ENCODE measurements at places on chromosomes 6 and 20.

- DNase-seq, result no peak
Observed at GRCh38 chr6:111997853-111998208, 56.1 kb upstream of the CCN6 start.

DNA sequence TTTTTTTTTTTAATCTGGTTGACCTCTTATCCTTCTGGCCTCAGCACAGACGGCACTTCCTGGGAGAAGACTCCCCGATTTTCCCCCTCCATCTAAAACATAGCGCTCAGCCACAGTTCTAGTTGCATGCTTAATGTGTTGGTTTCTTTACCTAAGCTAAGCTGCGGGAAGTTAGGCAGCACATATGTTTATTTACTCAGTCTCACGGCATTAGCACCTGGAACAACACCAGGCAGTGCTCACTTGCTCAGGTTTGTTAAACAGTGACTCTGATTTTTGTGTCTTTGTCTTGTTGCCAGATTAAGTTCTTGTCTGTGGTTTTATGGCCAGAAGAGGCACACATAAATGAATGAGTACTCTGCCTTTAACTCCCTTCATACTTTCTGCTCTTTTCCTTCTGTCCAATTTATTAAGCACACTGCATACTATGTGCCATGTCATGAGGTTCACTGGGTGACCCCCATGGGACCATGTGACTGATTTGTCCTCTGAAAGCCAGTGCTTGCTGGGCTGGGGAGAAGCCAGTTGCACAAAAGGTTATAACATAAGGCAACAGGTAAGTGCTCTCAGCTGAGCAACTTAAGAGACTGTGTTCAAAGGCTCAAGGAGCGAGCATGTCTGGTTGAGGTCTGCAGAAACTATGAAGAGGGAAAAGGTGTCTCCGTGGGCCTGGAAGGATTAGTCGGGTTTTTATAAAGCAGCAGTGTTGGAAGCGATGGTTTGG, 93.6 kb downstream of the RPP40 start:
- no peak for DNase-seq

GRCh38 chr6:139551376-139551775, 176.9 kb upstream of the CITED2 start:
- DNase-seq, result no peak

DNA sequence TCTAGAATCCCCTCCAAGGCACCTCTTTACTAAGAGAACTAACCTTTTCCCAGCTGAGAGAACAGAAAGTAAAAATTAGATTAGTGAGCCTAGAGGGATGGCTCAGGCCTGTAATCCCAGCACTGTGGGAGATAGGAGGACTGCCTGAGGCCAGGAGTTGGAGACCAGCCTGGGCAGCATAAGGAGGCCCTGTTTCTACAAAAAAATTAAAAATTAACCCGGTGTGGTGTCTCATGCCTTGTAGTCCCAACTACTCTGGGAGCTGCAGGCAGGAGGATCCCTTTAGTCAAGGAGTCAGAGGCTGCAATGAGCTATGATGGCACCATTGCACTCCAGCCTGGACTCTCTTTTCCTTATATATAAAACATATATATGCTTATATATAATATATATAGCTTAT, 5.5 kb upstream of the OOEP start:
- DNase-seq, result no peak

DNA sequence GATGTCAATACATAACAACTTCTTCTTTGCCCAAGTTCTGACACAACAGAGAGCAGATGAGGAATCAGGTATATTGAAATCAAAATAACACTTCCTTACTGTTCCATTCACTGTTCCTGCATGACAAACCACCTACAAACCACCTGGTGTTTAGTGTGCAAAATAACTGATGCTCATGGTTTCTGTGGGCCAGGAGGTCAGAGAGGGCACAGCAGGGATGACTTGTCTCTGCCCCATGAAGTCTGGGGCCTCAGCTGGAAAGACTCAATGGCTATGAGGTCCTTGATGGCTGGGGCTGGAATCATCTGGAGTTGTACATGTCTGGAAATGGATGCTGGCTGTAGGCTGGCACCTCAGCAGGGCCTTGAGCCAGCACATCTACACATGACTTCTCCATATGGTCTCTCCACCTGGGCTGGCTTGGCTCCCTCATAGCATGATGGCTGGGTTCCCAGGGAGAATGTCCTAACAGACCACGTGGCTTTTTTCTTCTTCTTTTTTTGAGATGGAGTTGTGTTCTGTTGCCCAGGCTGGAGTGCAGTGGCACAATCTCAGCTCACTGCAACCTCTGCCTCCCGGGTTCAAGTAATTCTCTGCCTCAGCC, 7.4 kb upstream of the COX4I2 start:
- no peak for DNase-seq

- DNase-seq, result no peak
Observed at GRCh38 chr6:6966127-6966526, 141.6 kb upstream of the RREB1 start.

DNA sequence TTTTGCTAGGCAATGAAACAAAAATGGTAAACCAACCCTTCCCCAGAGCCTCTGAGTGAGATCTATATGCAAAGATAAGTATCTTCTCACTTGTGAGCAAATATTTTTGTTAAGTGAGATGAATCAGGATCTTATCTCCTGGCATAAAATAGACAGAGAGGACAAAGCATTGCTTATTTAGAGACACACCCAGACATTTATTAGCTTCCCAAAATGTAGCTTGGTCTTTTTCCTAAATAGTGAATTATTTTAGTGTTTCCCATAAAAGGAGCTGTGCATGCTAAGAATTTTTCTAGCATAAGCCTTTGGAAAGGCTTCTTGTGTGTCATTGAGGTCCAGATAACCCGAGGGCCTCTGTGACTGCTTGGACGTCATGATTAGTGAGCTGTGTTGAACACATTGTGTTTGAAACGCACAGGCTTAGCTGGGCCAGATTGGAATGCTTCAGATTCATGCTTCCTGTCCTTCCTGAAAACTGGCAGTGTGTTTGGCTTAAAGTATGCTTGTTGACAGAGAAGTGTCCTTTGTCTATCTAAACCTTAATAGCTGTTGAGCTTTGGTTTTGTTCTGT, 16.5 kb downstream of the MTHFD1L start:
- DNase-seq, result no peak

GRCh38 chr6:122136386-122136785, 263.1 kb upstream of the HSF2 start:
- DNase-seq, result no peak

DNA sequence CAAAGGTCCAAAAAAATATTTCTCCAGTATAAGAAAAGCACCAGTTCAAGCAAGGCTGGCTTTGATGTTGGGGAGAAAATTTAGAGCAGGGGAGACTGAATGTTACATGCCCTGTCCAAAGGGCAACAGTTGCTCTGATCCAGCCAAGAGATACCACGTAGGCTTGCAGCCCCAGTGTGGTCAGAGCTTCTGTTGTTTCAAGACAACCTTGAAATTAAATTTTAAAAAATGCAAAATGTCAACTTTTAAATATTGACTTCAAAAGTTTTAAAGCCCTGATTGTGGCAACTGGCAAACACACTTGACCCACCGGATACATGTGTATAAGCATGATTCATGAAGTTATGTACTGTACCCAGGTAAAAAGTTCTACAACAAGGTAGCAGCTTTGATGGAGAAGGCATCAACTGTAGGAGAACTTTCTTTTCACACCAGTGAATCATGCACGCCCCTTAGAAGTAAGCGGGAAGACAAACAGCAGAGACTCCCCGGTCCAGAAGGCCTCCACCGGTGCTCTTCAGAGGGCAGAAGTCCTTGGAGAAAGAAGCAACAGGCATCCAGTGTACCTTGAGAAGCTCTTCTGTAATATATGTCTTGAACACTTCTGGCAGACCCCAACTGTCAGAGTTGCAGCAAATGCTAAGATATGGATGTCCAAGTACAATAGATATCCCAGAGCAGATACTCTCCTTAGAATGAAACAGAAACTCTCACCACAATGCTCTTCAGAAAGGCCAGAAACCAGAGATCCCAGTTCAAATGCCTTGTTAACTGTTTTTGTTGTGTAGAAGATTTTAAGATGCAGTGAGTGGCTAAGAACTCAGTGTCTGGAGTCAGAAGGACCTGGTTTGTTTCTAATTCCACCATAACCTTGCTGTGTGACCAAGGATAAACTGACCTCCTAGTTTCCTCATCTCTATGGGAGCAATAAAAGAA, 115.4 kb downstream of the BCAS1 start:
- DNase-seq, result no peak

DNA sequence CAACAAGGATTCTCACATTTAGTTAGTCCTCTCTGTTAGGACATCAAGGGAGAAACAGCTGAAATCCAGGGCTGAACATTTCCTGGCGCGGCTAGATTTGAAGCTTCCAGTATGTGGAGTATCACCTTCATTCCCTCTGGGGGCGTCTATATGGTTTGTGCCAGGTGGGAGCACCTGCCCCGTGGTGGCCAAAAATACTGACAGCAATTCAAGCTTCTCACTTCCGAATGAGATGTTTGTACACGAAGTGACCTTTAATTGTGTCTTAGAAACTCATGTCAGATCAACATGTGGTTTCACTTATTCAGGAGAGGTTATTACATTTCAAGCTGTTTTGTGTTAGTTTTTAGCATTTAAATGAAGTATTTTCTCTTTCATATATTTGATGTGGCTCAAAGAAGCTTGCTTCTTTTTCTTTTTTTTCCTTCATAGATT, 67.3 kb upstream of the ZNF217 start:
- DNase-seq, result peak; percentile 37

DNA sequence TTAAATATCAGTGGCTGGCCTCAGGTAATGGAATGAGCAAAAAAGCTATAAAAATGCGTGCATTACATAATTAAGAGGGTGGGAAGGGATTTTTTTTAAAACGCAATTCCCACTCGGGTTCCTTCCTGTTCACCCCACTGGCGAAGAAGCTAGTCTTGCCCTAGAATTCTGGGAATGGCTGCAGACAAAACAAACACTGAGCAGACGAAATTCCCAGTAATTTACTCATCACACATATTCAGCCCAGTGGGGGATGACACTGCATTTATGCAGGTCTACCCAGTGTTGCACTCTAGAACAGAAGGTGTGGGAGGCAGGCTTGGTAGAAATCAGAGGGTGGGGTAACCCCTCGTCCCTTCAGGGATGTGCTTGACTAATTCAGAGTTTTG, 2695.0 kb upstream of the DEFB115 start:
- no peak for DNase-seq

DNA sequence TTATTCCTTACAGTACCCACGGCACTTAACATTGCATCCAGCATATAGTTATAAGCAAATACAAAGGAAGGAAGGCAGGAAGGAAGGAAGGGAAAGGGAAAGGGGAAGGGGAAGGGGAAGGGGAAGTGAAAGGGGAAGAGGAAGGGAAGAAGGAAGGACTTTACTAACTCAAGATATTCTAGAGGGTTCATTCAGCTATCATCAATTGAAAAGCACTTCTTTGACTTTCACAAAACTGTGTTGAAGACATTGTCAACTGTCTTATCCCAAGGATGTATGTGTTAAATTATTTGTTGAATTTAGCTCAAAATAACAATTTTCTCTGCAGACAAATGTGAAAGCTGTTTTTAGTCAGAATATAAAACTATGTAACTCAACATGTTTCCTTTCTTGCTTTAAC, 87.7 kb downstream of the EPM2A start:
- no peak for DNase-seq

All from naive thymus-derived CD4-positive, alpha-beta T cell (primary cell).